ENCODE measurements at places on chromosomes 7 and 10.

GRCh38 chr7:106848851-106849442, 16.1 kb upstream of the PIK3CG start:
- DNase-seq, result no peak

GRCh38 chr10:11896549-11897200, 73.5 kb downstream of the PROSER2 start:
- DNase-seq, result no peak

GRCh38 chr7:7969306-7970236, 975 bp downstream of the GLCCI1 start:
- DNase-seq, result peak; percentile 62

DNA sequence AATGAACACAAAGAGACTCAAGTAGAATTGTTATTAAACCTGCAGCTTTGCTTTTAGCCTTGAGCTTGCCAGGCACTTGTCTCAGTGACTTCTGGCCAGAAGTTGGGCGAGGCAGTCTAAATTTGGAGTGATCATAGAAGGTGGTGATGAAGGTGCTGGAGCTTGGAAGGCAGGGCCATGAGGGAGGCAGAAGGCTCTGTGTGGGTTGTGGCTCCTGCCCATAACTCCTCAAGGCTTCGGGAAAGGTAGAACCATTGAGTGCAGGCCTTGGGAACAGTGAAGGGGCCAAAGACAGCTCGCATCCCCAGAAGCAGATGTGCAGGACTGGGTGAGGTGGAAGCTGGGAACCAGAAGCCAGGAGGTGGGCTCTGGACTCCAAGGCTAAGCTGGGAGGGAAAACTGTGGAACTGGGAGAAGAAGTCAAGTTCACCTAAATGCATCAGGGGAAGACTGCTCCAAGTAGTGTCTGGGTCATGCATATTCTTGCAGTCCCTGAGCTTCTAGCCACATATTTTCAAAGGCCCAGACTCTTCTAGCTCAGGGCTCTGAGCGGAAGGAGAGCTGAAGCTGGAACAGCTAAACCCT, 111.1 kb upstream of the HABP2 start:
- DNase-seq, result no peak

DNA sequence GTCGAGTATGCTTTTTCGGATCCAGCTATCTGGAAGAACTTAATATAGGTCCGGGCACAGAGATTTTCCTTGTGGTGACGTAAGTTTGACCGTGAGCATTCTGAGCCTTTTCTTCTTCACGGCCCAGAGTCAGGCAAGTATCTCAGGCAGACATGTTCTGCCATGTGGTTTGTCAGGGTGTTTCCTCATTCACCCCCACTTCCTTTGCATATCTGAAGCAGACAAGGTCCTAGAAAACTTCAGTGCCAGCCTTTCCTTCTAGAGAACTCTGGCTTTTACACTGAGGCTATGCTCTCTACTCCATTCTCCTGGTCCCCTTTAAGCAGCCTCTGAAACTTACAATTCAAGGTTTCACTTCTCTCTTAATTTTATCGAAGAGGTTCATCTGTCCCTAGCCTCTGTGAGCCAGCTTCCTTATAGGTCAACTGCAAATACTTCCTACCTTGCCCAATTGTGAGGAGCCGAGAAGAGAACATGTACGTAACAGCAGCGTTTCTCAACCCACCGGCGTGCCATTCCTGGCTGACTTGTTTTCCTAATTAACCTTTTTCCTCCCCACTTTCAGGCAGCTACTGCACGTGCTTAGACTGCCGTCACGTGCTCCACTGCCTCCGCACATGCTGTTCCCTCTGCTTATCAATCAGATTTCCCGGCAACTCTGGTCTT, 47.3 kb downstream of the CDCA7L start:
- no peak for DNase-seq

Data from activated CD4-positive, CD25-positive, alpha-beta regulatory T cell treated with anti-CD3 and anti-CD28 coated beads, Interleukin-2, amount 50 U/mL, for 72 hours (primary cell).